Right ventricle myocardium superior (tissue), 1 donor: ENCODE measurements at places on chromosomes 12 and 14. TPM values are rescaled to one million over a fixed set of nuclear protein-coding genes. Genes with fewer than 3 reads are reported as not detected.

GRCh38 chr12:5222011-5222461 lies 178.4 kb downstream of the KCNA5 start:
- no peak for DNase-seq

Gene SLC39A5
- not detected for total RNA-seq

Gene TAS2R42
- not detected for total RNA-seq

DNA sequence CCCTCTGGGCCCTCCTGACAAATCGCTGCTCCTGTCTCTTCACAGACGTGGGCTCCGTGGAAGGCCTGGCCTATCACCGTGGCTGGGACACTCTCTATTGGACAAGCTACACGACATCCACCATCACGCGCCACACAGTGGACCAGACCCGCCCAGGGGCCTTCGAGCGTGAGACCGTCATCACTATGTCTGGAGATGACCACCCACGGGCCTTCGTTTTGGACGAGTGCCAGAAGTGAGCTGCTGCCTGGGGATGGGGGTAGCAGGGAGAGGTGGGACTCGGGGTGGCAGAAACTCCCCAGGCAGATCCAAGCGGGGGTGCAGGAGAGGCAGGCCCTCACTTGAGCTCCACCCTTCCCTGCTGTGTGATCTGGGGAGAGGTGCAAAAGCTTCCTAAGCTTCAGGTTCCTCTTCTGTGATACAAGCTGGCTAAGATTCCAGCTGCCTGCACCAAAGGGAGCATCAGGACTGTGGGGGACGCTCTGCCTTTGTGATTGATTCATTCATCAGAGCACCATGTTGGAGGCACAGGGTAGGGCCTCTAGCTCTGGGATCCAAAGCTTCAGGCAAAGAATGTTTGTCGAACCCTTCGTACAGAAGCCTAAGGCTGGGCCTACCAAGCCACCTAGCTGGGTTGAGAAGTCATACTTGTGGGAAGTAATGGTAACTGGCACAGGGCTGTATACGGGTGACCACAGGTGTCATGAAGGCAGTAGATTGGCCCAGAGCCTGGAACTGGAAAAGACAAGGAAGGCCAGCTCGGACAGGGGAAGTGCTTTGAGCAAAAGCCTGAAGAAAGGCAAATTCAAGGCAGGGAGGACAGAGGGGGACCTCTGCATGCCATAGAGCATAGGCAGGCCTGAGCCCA lies 29.1 kb upstream of the NXPH4 start:
- no peak for DNase-seq

- DNase-seq = no peak
Observed at GRCh38 chr12:98519257-98519907, 4.0 kb downstream of the TMPO start.

DNA sequence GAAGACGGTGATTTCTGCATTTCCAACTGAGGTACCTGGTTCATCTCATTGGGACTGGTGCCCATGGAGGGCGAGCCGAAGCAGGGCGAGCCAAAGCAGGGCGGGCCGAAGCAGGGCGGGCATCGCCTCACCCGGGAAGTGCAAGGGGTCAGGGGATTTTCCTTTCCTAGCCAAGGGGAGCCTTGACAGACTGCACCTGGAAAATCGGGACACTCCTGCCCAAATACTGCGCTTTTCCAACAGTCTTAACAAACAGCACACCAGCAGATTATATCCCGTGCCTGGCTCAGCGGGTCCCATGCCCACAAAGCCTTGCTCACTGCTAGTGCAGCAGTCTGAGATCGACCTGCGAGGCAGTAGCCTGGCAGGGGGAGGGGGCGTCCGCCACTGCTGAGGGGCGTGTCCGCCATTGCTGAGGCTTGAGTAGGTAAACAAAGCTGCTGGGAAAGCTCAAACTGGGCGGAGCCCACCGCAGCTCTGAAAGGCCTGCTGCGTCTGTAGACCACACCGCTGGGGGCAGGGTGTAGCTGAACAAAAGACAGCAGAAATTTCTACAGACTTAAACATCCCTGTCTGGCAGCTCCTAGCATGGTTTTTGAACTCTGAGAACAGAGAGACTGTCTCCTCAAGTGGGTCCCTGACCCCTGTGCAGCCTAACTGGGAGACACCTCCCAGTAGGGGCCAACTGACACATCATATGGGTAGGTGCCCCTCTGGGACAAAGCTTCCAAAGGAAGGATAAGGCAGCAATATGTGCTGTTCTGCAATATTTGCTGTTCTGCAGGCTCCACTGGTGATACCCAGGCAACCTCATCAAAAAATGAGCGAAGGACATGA lies 77.2 kb downstream of the BAZ1A start:
- no peak for DNase-seq

Gene RNU4-1
- total RNA-seq = 3,793 TPM

DNA sequence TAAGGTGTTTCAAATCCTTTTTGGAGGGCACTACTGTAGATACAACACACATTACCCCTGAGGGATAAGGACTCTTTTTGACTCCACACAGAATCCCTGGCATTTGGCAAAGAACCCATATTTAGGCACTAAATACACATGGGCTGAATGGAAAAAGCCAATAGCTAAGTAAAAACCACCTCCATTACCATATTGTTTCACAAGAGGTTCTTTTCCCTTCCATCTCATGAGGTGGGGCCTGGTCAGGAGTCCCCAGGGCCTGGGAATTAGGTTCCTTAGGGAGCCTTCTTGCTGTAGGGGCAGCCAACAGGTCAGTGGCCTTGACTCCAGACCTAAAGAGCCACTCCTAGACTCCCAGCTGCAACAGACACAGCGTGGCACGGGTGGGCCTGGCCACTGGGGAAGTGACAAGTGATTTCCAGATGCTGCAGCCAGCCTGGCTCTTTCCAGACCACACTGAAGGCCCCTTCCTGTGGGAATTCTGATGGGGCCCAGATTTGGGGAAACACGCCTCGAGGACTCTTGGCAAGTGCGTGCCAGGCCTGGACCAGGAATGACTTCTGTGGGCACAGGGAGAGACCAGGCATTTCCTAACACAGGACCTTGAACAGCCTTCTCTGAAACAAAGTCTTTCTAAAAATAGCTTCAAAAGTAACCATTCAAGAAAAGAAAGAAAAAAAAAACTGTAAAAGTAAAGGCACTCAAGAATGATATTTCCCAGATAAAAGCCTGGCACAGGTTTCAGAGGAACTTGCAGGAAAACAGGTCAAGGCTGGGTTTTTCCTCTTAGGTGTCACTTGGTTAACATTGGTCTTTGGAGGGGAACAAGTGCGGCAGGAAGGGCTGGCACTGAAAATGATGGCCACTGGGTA lies 18.1 kb downstream of the SSH1 start:
- DNase-seq = peak; percentile 68

Gene HOXC9
- total RNA-seq = not detected

Gene LGR5
- not detected for total RNA-seq

DNA sequence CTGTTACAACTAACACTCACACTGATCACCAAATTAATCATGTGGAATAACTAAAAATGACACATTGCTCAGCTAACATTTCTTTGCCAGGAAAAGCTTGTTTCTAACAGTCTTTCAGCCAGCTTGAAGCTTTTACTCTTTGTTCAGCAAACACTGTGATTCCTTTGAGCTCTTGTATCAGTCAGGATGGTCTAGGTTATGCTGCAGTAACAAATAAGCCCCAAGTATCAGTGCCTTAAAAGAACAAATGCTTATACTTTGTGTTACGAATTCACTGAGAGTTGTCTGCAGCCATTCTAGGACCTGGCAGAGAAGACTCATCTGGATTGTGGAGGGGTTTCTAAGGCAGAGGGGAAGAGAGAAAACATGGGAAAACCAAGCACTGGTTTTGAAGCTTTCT lies 47.6 kb upstream of the PIWIL1 start:
- no peak for DNase-seq

- DNase-seq = peak; percentile 90
Observed at GRCh38 chr12:96399919-96400630, at the start of gene CDK17. Gene CDK17 (minus strand): TSS chr12:96400439. CDS start chr12:96334836, 65,603 bp downstream.

Gene SALL2
- 3.1 TPM for total RNA-seq

GRCh38 chr12:85834378-85834777 lies 1.8 kb downstream of the RASSF9 start:
- no peak for DNase-seq

- DNase-seq = no peak
Observed at GRCh38 chr12:125071456-125071855, 6.2 kb downstream of the AACS start.

Gene TBX3
- 11.8 TPM for total RNA-seq

Gene CRIP2
- 1,011 TPM for total RNA-seq

DNA sequence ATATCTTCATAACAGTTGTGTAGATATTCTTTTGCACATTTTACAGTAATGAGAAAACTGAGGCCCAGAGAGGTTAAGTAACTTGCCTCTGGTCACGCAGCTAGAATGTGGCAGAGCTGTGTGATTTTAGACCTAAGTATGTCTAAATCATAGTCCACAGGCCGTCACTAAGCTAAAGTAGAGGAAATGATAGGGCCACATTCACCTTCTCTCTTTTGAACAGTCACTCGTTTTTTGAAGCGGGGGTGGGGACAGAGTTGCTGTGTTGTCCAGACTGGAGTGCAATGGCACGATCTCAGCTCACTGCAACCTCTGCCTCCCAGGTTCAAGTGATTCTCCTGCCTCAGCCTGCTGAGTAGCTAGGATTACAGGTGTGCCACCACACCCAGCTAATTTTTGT lies 68.5 kb downstream of the RASSF3 start:
- DNase-seq = no peak

DNA sequence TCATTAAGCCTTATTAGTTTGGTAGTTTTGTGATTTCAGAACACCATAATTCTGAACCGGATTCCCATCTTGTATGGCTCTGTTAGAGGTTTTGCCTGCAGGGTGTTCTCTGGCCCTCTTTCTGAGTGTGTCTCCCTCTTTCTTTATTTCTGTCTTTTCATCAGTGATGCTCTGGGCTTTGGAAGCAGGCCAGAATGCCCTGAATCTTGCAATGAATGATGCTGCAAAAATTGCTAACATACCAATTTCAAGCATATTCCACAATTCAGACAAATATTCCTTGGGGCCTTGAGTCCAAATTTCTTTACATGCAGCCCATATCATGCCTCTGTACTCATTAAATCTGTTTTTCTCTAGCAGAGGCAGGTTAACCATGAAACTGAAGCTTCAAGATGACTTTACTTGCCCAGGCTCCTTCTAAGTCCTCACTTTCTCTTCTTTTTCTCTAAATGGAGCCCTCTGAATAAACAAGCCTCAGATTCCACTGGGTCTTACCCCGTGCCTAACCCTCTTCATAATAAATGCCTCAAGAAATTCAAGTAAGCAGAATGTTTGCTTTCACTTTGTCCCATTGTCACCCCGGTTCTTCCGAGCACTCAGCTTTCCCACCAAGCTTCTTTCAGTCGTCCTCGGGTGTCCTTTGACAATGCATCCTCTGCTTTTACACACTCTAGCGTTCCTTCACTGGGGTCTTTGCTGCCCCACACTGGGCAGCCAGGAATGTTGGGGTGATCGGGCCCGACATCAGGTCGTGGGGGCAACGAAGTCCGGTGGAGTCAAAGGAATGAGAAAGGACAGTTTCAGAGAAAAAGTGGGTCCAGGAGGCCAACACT lies 78.8 kb upstream of the SLC38A4 start:
- DNase-seq = no peak

- DNase-seq = no peak
Observed at GRCh38 chr12:10936506-10936905, 2.6 kb downstream of the TAS2R14 start.

Gene DPF3
- 25.0 TPM for total RNA-seq

Gene CYP46A1
- 3.0 TPM for total RNA-seq

- no peak for DNase-seq
Observed at GRCh38 chr14:91082282-91082681, 21.8 kb upstream of the RPS6KA5 start.

DNA sequence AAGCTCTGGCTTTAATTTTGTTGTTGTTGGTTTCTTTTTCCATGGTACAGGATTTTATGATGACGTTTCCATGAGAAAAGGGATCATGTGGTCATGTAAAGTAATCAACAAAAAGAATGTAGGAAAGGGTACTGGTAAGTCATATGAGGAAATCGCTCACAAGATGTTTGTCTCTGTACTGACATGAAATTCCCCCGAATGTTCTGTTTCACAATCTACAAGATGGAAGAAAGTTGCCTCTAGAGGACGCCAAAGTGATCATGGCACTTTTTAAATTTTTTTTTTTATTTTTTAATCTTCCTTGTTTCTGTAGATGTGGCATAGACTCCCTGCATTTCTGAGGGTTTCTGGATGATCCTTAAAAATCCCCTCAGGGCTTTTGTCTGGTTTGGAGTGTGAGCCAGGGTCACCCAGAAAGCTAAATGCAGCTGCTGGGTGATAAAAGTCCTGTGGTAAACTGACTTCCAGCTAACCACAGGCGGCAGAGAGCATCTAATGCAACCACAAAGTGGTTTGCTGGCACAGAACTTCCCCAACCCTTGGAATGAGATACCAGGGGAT lies 393.5 kb downstream of the CCDC91 start:
- DNase-seq = no peak

Gene GPR68
- 0.13 TPM for total RNA-seq

GRCh38 chr14:34498684-34499412 lies 36.8 kb upstream of the SPTSSA start:
- DNase-seq = no peak

Gene ARPC3
- 90.1 TPM for total RNA-seq

Gene OR11H7
- not detected for total RNA-seq

DNA sequence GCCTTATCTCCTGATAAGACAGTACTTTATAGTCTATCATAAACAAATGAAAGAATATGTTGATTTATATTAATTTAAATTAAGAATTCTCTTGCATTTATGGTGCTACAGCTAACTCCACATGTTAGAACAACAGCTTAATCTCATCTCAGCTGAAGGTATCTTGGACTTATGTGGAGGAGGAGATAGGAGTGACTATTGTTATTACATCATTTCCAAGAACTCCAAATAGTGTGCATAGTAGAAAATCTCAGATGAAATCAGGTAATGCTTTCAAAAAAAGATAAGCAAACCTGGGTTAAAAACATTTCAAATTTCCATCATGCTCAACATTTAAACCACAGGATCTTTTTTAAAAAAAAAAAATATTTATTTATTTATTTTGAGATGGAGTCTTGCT lies 31.3 kb upstream of the ISM2 start:
- no peak for DNase-seq

Gene RDH16
- total RNA-seq = 0.24 TPM

GRCh38 chr14:60510951-60511599 lies 2.1 kb downstream of the SIX6 start:
- no peak for DNase-seq

DNA sequence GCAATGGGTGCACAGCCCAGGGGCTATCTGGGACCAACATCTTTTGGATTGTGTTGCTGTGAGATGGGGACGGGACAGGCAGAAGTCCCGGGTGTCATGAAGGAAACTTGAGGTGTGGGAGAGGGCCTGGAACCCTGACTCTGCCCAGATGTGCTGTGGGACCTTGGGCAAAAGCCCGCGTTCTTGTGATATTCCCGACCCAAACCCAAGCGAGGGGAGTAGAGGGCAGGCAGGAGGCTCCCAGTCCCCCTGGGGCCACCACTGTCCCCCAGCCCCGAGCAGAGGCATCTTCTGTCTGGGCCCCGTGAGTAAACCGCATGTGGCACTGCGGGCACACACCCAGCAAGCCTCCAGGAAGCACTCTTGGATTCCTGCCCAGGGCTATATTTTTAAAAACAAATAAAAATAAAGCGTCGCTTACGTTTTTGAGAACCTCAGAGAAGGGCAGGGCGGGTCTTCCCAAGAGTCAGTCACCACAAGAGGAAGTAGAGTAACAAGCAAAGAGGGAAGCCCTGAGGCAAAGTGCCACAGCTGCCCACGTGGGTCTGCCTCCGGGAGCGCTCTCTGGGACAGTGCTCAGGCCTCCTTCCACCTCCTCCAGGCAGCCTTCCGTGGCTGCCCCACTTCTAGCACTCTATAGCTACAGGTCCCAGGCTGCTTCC lies 39.5 kb downstream of the BEGAIN start:
- peak; percentile 81 for DNase-seq
